ENCODE measurements at places on chromosomes 1 and 21.

- no peak for DNase-seq
Measured at GRCh38 chr1:212526111-212526491, 82.5 kb upstream of the ATF3 start.

DNA sequence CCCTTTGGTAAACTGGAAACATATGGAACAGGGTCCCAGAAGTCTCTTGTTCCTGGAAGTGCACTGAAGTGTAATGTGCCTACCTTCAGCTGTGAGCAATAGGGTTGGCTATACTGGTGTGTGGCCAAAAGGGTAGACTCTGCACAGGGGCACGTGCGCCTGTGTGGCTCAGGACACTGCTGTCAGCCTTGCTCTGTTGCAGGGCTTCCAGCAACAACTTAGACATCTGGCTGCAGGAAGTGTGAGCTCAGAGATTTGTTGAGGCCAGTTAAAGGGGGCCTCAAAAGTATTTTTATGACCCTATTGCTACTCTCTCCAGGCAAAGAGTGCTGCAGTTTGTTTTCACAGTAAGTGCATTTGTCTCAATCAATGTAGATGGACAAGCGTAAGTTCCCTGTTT, 7.5 kb downstream of the CTPS1 start:
- DNase-seq, result no peak

- no peak for DNase-seq
Measured at GRCh38 chr1:99728494-99729235, 37.8 kb downstream of the FRRS1 start.

- DNase-seq, result no peak
Measured at GRCh38 chr1:68049941-68050878, at the start of gene DIRAS3. TSS of gene DIRAS3 (minus strand) at chr1:68050627. CDS start at chr1:68047297, 3,330 bp downstream.

GRCh38 chr21:45338311-45339017, 50.8 kb upstream of the POFUT2 start:
- no peak for DNase-seq

DNA sequence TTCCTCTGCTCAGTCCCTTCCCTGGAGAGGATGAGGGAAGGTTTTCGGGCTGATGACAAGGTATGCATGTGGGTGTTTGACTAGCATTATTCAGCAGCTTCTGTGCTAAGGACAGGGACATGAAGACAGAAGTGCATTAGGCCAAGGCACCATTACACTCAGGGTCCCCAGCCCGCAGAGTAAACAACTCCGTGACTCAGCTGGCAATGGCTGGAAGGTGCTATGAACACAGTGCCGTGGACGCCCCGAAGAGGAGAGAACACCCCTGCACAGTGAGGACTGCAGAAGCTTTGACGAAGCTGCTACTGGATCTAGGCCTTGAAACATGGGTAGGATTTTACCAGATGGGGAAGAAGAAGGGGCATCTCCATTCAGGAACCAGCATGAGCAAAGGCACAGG, 13.7 kb upstream of the EPS8L3 start:
- no peak for DNase-seq

DNA sequence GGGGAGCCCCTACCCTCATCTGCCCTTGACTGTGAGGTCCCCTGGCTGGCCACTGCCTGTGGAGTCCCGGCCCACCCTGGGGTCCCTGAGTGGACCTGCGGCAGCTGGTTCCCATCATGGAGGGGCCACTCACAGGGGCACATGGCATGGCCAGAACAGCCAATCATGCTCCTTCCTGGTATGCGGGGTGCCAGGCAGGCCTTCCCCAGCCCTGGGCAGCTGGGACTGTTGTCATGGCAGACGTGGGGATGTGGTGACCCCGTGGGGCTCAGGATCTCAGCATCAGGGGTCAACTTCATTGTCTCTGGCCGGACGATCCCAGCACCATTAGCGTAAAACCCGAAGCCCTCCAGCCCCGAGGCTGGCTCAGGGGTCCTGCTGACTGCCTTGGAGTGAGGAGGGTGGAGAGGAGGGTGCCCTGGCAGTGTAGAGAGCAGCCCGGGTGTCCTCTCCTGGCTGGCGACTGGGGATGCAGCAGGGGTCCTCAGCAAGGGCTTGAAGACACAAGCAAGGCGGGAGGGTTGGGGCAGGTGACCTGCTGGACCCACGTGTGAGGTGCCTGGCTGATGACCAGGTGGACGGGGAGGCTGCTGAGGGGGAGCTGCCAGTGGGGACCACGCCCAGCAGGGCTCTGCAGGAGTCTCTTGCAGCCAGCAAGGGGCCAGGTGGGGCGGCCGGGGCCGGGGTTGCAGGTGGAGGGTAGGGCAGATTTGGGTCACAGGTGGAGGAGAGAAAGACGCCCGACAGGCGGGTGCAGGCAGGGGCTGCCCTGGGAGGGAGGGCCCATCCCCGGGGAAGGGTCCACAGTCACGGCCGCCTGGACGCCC, 45.1 kb downstream of the TRIM11 start:
- no peak for DNase-seq

Data from stimulated activated CD4-positive, alpha-beta T cell treated with anti-CD3 and anti-CD28 coated beads, Interleukin-4, amount 100 ng/mL, for 24 hours (primary cell).